ENCODE measurements at places on chromosomes 6 and 20.

DNA sequence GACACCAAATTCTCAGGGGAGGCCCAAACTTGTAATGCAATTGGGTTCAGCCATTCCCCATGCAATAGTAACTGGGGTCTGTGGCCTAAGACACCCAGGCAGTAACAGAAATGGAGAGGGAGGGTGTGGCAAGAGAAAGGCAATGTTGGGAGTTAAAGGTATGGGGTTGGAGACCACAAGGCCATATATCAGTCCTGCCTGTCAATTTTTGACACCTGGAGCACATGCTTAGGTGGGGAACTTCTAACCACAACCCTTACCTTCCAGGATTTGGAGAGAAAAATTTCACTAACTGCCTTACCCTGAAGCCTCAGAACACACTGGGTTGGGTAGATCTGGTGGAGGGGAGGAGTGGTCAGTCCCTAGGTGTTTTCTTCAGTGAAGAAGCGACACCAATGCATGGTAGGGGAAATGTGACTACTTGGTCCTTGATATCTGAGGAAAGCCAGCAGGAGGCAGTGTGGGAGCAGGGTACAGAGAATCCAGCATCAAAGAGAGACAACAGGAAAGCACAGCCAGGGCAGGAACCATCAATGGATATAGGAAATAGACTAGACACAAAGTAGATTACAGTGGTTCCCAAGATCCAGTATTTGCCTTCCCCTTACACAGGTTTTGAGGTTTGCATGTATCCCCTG, 6.8 kb upstream of the USP49 start:
- peak; percentile 82 for DNase-seq

GRCh38 chr6:41232667-41233066, 4.5 kb downstream of the TREML4 start:
- no peak for DNase-seq

DNA sequence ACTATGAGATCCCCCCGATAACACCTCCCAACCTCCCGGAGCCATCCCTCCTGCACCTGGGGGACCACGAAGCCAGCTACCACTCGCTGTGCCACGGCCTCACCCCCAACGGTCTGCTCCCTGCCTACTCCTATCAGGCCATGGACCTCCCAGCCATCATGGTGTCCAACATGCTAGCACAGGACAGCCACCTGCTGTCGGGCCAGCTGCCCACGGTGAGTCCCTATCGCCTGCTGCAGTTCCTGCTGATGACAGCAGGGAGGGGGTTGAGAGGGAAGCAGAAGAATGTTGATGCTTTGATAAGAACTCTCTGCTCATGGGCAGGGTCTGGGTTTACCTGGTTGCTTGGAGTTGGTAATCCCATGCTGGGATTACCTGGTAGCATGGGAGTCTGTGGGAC, 91.9 kb downstream of the TOX2 start:
- no peak for DNase-seq

GRCh38 chr6:135630789-135631376, 133.3 kb upstream of the AHI1 start:
- DNase-seq: no peak

GRCh38 chr20:57117296-57117695, 149.1 kb downstream of the BMP7 start:
- no peak for DNase-seq

DNA sequence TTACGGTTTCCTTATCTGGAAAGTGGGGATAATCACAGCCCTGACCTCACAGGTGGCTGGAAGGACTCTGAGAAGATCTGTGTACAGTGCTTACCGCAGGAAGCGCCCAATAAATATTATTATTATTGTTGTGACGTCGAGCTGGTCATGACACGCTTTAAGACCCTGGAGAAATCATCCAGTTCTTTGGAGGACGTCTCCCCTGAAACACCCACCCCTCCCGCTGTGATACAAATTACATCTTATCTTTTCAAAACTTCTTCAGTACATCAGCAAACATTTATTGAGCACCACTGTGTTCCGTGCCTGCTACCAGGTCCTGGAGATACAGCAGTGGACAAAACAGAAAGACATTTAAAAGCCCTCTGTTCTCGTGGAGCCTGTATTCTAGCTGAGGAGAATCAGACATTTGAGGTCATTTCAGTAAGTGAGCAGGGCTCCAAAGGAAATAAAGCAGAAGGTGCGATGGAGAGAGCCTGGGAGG, 118.7 kb downstream of the CEBPB start:
- DNase-seq: no peak

DNA sequence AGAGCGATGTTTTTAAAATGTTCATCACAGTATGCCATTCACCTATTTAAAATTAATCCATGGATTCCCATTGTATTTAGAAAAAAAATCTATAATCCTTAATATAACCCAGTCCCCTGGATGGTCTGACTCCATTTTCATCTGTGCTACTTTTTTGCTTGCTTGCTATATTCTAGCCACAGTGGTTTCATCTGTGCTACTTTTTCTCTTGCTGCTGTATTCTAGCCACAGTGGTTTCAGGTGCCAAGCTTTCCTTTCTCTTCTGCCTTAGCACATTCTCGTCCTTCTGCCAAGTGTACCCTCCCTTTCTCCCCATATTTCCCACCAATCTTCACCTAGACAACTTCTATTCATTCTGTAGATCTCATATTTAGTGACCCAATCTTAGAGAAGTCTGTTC, 33.3 kb upstream of the SOX4 start:
- DNase-seq: no peak

- DNase-seq: no peak
Measured at GRCh38 chr20:57425150-57426013, 34.2 kb downstream of the RBM38 start.

- no peak for DNase-seq
Measured at GRCh38 chr6:7413151-7413823, 23.7 kb downstream of the RIOK1 start.

- DNase-seq: no peak
Measured at GRCh38 chr6:13434777-13435176, 52.6 kb downstream of the GFOD1 start.

DNA sequence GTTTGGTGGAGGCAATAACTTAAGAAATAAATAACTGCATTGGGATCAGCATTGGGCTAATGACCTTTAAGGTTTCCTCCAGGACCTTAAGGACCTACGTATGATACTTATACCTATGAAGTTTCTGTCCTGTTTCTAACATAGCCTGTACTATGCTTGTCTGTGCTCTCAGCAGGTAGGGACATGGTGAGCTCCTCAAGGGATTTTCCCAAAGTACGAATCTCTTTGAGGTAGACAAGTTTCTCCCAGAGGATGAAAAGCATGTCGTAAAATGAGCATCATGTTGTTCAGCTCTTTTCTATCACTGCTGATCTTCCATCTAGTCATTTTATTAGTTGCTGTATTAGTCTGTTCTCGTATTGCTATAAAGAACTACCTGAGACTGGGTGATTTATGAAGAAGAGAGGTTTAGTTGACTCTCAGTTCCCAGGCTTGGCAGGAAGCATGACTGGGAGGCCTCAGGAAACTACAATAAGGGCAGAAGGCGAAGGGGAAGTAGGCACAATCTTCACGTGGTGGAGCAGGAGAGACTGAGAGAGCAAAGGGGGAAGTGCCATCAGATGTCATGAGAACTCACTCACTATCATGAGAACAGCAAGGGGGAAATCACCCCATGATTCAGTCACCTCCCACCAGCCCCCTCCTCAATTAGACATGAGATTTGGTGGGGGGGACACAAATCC, 77.8 kb upstream of the TGM3 start:
- DNase-seq: no peak
